Brain pericyte (primary cell): ENCODE measurements at places on chromosomes 6 and 20.

DNA sequence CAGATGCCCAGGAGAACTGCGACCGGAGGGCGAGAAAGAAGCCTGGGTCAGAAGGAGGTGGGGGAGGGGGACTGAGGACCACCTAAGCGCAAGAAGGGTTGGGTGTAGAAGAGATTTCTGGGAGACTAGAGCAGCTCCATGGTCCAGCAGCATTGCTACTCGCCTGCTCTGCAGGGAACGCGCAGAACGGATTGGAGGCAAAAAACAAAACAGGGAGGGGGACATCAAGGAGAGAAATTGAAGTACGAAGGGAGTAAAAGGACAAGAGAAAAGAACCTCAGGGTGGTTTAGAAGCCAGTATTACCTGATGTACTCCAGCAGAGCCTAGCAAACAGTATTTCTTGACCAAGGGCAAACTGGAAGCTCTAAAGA lies 537 bp upstream of the GABBR1 start:
- no peak for DNase-seq

- DNase-seq, result no peak
Measured at GRCh38 chr6:170174124-170174770, 116.6 kb downstream of the DLL1 start.

DNA sequence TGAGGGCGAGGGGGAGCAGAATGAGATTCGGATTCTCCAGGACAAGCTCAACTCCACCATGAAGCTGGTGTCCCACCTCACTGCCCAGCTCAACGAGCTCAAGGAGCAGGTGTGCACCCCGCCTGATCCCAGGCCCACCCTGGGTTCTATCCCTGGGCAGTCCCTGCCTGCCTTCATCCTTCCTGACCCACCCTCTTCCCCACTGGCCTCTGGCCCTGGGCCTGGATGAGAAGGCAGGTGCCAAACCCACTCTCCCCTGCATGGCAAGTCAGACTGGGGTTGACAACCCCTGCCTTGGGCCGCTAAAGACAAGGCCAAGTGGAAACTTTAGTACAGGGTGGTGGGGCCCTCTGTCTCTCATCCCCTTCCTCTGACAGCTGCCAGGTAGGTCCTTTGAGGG lies 16.5 kb downstream of the UQCC2 start:
- DNase-seq, result no peak

- no peak for DNase-seq
Measured at GRCh38 chr20:44145131-44145775, 41.7 kb downstream of the JPH2 start.

- no peak for DNase-seq
Measured at GRCh38 chr6:78552435-78552834, 314.9 kb upstream of the IRAK1BP1 start.
